Left forelimb (tissue), 1 donor: ENCODE measurements at places on chromosomes 6 and 20.

DNA sequence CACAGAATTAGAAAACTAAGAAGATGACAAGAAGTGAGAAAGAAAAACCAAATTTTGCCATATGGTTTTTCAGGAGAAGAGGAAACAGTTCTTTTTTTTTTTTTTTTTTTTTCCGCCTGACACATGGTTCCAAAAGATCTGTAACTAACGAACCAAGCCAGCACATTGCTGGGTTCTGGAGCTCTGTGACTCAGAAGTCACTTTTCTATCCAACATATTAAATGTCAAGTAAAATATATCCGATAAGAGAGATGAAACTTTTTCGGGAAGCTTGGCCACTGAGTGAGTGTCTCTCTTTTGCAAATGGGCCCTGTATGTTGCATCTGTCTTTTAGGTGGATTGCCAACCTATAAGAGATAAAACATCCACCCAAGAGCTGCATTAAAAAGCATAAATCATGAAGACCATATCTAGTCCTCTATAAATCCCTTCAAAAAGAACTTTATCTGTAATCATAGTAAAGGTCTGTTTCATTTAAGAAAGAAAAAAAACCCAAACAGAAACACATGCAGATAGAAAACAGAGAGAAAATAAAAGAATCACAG lies 4.6 kb downstream of the METTL24 start:
- no peak for DNase-seq

DNA sequence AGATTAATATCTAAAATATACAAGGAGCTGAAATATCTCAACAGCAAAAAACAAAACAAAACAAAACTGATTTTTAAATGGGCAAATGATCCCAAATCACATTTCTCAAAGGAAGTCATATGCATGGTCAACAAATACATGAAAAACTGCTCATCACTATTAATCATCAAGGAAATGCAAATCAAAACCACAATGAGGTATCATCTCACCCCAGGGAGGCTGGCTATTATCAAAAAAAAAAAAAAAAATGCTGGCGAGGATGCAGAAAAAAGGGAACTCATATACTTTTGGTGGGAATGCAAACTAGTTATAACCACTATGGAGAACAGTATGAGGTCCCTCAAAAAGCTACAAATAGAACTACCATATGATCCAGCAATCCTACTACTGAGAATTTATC lies 34.6 kb downstream of the REPS1 start:
- DNase-seq: no peak

GRCh38 chr20:40687384-40688128 lies 1.5 kb downstream of the MAFB start:
- peak; percentile 82 for DNase-seq

DNA sequence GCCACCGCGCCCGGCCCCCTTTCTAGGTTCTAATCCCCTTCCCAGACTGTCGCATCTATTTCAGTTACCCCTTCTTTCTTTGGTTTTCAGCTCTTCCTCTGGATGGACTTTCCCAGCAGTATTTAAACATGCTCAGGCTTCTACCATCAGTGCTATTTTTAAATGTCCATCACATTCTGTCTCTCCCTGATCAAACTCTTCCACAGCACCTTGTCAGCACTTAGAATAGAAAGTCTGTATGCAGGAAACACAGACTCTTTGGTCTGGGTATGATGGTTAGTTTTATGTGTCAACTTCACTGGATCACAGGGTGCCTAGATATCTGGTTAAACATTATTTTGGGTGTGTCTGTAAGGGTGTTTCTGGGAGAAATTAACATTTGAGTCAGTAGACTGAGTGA lies 297.8 kb upstream of the ECI2 start:
- DNase-seq: no peak

DNA sequence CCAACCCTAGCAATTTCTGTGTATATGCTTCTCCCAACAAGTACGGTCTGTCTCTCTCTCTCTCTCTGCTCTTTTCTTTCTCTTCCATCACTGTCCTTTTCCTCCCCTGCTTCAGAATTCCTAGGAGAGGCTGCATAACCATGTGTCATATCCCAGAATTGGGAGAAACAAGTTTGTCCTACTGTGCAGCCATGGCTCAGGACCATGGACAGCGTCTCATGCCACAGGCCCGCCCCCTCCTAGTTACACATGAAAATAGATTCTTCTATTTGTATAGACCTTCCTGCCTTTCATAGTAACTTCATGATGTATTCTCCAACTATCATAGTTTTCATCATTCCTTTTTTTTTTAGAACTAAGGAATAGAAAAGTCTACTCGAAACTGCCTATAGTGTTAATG lies 98.0 kb downstream of the FNDC1 start:
- no peak for DNase-seq

DNA sequence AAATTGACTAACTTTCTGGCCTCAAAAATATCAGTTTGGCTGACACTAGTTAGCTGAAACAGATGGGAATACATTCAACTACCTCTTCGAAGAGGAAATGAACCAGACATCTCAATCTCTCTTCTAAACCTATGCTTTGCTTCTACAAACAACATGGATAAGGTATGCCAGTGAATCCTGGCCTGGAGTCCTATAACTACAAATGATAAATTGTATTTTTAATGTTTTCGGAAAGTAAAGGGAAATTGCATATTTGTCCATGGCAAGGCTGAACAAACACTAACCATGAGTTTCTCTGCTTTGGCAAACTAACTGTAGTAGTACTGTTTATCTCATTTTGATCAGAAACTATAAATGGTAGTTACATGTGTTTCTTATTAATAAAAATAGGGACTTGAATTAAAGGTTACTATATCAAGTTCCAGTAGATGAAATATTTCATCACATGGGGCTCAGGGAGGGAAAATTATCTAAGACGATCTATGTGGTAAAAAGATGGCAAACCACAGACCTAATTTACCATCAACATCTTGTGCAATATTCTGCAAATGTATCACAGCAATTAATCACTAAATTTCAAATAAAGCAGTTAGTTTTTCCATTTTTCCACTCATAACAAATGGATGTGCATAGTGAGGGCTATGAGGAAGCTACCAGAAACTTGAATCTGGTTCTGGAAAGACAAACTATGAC lies 76.8 kb downstream of the COL12A1 start:
- no peak for DNase-seq

DNA sequence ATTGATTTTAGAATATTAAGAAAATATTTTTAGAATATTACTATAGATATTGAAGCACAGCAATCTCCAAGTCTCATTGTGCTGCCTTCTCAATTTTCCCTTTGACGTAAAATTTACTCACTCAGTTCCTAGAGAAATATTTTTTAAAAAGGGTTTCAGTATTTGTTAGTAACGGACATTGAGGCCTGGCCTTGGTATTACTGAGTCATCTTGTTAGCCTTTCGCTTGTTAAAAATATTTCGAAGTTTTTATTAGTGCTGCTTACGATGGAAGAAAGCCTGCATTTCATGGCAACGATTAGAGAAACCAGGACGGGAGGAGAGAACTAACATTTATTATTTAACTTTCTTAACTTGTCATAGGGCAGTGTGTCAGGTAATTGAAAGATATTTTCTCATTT lies 82.2 kb downstream of the TIAM2 start:
- DNase-seq: no peak

GRCh38 chr20:14829906-14830305 lies 492.5 kb upstream of the FLRT3 start:
- DNase-seq: no peak

DNA sequence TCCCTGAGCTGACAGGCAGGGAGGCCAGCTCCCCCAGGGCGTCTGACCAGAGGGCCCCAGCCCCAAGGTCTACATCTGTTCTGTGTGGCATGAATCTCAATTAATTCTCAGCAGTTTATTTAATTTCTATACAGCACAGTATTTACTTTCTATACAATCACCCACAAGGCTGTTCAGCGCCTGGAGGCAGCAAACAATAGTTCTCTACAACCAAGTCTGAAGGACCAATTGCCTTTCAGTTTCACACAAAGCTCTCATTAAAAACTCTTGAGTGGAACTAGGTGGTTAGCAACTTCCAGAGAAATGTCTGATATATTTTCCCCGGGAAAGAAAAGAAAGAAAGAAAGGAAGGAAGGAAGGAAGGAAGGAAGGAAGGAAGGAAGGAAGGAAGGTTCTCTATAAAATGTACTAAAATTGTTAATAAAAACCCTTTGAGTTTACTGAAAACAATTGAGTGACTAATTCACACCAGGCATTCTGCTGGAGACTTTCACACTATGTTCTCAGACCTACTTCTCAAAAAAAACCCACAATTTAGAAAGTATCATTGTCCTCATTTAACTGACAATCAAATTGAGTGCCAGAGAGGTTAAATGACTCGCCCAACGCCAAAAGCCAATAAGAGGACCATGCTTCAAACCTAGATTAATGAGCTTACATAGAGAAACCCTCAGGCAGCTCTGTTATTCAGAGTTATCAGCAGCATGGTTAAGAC lies 62.5 kb downstream of the METTL24 start:
- DNase-seq: no peak

- no peak for DNase-seq
These were observed 73.4 kb downstream of the REPS1 start for GRCh38 chr6:138914701-138915100.

DNA sequence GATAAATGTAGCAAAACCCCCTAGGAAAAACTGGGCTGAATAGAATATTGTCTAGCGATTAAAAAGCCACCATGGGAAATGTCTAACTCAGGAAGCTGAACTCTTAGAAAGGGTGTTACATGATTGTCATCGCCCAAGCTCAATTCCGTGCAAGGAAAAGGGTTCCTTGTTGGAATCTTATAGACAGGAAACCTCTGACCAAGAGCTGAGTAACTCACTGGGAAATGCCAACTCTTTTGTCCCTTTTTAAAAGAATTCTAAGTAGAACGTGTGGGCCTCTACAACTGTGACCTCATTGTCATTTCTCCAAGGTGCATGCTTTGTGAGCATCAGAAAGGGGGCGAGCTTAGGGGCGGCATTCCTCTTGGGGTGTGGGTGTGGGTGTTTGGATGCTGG lies 88.1 kb downstream of the SYNJ2 start:
- DNase-seq: no peak

DNA sequence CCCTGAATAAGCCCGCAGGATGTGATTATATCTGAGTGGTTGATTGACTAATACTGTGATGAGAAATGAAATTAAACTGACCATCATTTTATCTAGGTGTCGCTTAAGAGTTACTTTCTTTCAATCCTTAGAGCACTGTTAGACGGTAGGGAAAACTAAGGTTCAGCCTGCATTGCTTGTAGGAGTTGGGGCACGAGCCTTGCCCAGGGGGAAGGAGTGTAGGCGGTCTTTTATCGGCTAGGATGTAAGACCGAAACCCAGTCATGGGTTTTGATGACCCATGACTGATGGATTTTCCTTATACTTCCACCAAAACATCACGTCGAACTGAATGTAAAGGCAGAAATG lies 392 bp upstream of the TASP1 start:
- DNase-seq: no peak

- DNase-seq: no peak
These were observed 78.4 kb downstream of the FYN start for GRCh38 chr6:111794727-111795452.

DNA sequence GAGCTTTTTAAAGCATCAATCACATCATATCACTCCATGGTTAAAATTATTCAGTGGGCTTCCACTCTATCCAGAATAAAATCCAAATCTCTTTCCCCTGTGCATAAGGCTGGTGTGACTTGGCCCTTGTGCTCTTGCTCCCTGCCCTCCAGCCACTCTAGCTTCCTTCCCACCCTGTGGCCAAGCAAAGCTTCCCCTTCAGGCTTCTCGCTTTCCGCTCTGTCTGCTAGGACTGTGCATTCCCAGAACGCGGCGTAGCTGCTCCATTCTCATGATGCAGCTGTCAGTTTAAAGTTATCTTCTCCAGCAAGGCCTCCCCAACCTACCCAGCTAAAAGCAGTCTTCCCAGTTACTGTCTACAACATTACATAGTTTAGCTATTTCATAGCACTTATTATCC lies 19.4 kb upstream of the KCNK16 start:
- DNase-seq: no peak

- DNase-seq: no peak
These were observed 157.5 kb downstream of the UNC5CL start for GRCh38 chr6:40881501-40881900.

DNA sequence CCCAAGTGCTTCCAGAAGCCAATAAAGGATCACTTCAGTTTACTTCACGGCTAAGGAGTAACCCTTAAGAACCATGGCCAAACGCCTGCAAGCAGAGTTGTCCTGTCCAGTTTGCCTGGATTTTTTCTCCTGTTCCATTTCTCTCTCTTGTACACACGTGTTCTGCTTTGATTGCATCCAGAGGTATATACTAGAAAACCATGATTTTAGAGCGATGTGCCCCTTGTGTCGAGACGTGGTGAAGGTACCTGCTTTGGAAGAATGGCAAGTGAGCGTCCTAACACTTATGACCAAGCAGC lies 2.5 kb downstream of the RFPL4B start:
- no peak for DNase-seq

DNA sequence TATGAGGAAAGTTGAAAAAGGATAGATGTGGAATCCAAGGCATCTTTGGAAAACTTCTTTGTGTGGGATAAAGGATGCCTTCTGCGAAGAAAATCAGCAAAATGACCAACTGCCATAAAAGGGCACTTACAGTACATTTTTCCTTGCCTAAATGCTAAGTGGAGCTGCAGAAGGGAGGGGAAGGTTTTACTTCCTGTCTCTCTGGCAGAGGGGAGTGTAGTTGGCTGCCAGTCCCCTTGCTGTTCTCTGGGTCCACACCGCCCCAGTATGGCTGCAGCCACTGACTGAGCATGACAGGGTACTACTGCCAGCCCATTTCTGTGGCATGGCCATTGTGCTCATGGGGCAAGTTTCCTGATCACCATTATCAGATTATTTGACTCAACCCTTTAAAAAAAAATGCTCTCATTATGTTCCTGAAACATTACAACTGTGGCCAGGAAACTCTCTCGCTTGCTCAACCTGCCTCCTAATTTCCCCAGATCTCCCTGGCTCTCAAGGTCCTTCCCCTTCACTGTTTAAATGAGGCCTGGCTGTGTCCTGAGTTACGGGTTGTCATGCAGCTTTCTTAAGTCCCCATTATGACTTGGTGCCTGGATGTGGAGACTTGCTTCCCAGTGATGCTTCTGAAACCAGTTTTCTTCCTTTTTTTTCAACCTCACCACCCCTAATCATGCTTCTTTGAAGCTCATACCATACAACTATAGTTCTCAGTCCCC lies 34.5 kb upstream of the FAM184A start:
- DNase-seq: no peak

GRCh38 chr6:46526607-46527006 lies 35.4 kb upstream of the RCAN2 start:
- DNase-seq: no peak

DNA sequence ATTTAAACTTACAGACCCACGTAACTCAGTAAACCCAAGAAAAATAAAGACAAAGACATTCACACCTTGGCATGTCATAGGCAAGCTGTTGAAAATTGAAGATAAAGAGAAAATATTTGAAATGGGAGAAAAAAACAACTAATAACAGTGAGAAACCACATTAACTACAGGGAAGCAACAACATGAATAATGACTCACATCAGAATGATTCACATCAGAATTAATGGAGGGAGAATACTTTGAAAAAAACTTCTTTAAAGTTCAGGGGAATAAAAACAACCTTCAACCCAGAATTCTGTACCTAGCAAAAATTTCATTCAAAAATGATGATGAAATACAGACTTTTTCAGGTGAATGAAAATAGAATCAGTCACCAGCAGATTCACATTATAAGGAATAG lies 32.9 kb upstream of the SLC22A3 start:
- DNase-seq: no peak
